ENCODE measurements at places on chromosomes 7 and 10.

DNA sequence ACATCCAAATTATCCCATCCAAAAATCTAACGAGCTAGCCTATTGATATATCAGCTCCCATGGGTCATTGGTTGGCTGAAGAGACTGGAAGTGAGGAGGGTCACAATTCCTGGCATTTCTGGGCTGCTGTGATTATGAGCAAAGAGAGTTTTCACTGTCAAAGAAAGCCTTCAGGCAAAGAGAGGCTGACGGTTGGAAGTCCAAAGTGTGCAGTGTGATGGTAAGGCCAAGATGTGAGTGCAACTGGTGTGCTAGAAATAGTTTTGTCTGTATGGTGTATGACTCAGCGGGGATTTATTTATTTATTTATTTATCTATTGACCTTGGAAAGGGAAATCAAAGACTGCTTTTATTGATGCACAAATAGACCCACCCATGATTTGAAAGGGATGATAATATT lies 75.0 kb downstream of the AASS start:
- DNase-seq, result no peak

- no peak for DNase-seq
These were observed 65.6 kb downstream of the CDH23 start for GRCh38 chr10:71462062-71462935.

DNA sequence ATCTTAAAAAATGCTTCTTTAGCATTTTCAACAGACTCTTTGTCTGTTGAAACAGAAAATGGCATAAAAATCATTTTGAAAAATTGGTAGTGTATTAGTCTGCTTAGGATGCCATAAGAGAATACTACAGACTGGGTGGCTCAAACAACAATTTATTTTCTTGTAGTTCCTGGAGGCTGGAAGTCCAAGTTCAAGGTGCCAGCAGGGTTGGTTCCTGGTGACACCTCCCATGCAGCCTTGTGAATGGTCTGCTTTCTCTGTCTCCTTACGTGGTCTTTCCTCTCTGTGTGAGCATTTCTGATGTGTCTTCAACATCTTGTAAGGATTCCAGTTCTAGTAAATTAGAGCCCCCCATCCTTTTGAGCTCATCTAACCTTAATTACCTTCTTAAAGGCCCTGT lies 26.1 kb upstream of the RAB11FIP2 start:
- no peak for DNase-seq

GRCh38 chr7:13099154-13099795 lies 411.8 kb downstream of the ARL4A start:
- DNase-seq, result no peak

- DNase-seq, result no peak
These were observed 13.4 kb upstream of the COA1 start for GRCh38 chr7:43742692-43743091.

- DNase-seq, result no peak
These were observed 113.4 kb downstream of the JAZF1 start for GRCh38 chr7:28067171-28067570.

- no peak for DNase-seq
These were observed 292.5 kb downstream of the GALNT17 start for GRCh38 chr7:71424166-71425035.

DNA sequence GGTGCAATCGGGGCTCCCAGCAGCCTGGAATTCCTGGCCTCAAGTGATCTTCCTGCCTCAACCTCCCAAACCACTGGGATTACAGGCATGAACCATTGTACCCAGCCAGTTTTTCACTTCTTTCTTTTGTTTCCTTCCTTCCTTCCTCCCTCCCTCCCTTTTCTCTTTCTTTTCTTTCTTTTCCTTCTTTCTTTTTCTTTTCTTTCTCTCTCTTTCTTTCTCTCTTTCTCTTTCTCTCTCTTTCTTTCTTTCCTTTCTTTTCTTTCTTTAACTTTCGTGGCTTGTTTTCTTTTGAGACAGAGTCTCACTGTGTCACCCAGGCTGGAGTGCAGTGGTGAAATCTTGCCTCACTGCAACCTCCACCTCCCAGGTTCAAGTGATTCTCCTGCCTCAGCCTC lies 12.3 kb downstream of the ORAI2 start:
- no peak for DNase-seq

DNA sequence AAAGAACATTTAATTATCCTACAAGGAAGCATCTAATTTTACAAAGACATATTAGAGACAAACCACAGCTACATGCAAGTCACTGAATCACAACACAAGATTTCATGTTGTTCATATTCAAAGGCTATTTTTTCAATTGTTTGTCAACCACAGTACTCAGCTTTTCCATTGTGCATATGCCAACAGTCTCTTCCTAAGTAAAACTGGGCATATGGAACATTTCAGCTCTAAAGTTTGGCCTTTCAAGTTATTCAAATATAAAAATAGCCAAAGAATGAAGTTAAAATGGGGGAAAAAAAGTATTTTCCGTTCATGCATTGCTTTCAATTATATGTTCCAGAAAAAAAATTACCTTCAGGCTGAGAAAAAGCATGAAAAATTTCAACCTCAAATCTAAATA lies 537.9 kb downstream of the PLXDC2 start:
- DNase-seq, result no peak

GRCh38 chr10:113222207-113222606 lies 272.2 kb downstream of the TCF7L2 start:
- no peak for DNase-seq

DNA sequence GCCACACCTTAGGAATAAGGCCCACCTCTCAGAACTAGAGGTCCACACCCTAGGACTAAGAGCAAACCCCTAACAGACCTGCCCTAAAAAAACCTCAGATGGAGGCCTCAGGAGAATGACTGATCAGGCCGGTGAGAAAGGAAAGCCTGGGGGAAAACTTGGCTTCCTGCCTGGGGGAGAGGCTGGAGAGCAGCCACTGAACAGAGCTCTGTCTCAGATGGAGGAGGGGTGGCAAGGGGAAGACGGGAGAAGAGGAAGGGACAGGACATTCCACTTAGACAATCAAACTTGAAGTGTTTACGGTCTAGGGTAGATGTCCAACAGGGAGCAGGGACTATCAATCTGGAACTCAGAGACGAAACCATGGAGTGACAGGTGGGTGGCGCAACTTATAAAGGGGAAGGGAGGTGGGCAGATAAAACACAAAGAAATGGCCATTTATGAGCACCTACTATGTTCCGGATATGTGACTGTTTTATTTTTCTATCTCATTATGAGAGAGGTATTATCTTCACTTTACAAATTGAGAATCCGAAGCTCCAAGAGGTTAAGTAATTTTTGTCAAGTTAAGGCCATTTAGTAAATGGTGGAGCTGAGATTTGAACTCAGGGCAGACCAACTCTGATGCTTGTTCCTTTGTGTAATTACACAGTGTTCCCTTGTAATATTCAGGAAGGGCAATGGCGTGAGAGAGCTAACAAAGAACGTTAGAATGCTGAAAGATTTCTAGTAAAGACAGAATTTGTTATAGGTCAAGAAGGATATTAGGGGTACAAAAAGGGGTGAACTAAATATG lies 82.6 kb downstream of the DNMBP start:
- no peak for DNase-seq

DNA sequence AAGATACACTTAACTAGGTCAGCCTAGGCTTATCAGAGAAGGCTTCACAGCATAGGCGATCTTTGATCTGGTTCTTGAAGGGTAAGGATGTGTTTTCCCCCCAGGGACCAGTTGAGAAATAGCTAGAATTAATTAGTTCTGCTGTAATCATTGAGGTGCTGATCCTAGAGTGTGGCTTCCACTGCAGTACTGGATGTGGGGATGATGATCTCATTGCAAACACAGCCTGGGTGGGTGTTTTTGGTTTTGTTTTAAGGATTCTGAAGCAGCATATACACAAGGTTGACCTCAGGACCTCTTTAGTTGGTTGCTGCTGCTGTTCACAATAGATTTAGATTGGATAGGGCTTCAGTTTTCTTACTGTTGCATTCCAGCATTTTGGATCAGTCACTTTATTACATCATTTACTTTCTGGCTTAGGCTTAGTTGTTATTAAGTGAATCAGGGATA lies 159.7 kb downstream of the AUTS2 start:
- DNase-seq, result no peak

GRCh38 chr10:101839416-101840063 lies 4.1 kb downstream of the KCNIP2 start:
- DNase-seq, result peak; percentile 43

DNA sequence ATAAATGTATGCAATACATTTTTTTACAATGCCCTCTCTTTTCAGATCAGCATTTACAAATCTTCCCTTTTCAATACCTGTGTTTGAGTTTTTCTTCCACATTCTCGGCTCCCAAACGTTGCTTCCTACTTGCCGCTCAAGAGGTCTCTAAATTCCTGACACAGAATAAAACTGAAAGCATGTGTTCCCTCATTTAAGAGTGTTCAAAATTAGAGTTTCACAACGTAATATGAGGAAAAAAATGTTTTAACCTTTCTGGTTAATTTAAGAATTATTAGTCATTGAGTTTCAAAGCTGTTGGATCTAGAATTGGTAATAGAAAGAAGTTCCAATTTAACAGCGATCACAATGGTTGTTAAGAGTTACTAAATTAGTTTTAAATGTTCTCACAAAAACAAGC lies 100.4 kb downstream of the ARID5B start:
- DNase-seq, result no peak

- DNase-seq, result no peak
These were observed 239.6 kb downstream of the PHF14 start for GRCh38 chr7:11213266-11213665.

DNA sequence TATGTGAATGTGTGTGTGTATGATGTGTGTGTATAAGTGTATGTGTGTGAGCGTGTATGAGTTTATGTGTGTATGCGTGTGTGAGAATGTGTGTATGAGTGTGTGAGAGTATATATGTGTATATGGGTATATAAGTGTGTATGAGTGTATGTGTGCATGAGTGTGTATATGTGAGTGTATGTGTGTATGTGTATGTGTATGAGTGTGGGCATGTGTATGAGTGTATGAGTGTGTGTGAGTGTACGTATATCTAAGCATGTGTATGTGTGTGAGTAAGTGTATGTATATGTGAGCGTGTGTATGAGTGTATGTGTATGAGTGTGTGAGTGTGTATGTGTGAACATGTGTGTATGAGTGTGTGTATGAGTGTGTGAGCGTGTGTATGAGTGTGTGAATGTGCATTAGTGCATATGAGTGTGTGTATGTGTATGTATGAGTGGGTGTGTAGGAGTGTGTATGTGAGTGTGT lies 12.9 kb downstream of the SLC13A4 start:
- no peak for DNase-seq

GRCh38 chr7:3195160-3195559 lies 105.9 kb upstream of the SDK1 start:
- no peak for DNase-seq

GRCh38 chr10:2476218-2476811 lies 591.0 kb upstream of the PFKP start:
- no peak for DNase-seq

DNA sequence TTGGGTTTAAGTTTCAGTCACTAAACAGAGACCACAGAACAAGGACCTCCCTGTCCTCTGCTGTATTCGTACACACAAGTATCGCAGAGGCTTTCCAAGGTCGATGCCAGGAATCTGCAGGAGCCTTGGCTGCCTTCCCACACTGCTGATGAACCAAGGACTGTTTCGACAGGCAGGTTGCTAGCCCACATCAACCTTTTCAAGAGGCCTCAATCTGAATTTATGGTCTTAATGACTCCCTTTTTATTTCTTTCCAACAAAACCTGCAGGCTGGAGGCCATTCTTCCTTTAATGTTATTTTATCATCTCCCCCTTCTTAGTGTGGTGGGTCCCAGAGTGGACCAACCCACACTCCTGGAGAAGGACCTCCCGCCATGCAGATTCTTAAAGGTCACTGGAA lies 45.6 kb downstream of the JCAD start:
- DNase-seq, result no peak

DNA sequence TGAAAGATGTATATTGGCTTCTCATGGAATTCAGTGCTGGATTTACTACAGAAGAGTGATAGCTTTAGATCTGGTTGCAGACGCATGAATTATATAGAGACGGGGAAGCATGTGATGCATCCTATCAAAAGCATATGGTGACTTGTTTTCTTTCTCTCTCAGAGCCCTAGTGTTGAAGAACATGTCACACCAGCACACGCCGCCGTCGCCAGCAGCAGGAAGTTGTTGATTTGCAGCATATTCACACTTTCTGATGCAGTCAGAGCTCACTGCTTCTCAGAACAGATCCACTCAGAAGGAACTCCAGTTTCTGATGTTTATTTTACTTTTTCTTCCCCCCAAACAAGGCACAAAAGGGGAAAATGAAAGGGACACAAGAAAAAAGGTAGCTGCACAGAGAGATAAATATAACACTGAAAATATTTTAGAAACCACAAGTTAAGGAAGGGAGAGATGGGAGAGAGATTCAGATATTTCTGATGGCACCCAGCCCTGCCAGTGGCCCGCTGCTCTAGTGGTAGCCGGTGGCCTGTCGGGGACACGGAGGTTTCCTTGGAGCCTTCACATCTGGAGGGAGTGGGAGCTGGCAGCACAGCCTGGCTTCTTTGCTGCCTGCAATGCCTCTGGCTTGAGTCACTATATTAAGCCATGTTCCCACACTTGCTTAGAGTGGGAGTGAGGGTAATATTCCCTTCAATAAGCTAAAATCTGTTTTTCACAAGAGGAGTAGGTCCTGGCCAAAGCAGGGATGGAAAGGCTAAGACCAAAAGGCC lies 123.2 kb downstream of the NRP1 start:
- DNase-seq, result no peak

GRCh38 chr10:114301177-114301576 lies 62.1 kb downstream of the VWA2 start:
- no peak for DNase-seq

- DNase-seq, result peak; percentile 41
These were observed 1.5 kb downstream of the TRIL start for GRCh38 chr7:28956608-28957063.

DNA sequence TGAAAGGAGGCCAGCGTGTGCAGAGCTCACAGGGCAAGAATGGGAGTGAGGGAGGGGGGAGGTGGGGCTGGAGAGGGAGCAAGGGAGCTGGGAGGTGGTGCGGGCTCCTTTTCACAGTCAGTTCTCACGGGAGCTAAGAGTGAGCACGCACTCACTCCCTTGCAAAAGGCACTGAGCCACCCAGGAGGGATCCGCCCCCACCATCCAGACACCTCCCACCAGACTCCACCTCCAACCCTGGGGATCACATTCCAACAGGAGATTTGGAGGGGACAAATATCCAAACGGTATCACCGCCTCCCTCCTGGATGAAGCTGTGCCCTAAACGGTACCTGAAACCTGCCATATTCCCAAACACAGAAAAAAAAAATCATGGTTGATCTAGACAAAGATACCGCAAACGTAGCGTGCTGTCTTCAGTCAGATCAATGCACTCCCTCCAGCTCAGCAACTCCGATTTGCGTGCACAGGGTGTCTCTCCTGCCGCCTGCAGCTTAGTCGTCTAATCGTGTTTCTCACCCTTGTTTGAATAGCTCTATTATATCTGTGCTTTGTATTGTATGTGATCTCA lies 20.3 kb upstream of the PRKAG2 start:
- DNase-seq, result no peak

- DNase-seq, result no peak
These were observed 184.8 kb upstream of the NRP1 start for GRCh38 chr10:33519130-33519860.

GRCh38 chr10:127415901-127416581 lies 133.1 kb upstream of the NPS start:
- no peak for DNase-seq
